NCI-H1694 treated with DMSO at 0.1 percent for 48 hours (cell line): ENCODE measurements at places on chromosomes 1 and 21.
A peak's percentile ranks its signal among the peaks of the same experiment; 100 is the strongest.

GRCh38 chr1:6260433-6260934 lies 414 bp downstream of the GPR153 start:
- DNase-seq = no peak

DNA sequence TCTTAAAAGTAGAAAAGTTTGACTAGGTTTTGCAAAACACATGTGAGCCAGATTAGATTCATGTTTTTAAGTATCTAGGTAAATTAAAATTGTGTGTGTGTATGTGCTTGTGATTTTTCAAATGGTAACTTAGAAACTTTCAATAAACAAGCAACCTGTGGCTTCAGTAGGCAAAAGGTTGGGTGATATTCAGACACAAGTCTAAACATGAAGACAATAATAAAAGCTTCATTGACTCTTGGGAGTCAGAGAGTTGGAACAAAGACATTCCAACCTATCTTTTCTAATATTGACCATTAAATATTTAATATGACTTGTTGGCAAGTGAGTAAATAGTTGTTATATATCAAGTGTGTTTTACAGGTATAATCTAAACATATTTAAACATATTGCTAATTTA lies 1049.6 kb upstream of the ADGRL4 start:
- no peak for DNase-seq

DNA sequence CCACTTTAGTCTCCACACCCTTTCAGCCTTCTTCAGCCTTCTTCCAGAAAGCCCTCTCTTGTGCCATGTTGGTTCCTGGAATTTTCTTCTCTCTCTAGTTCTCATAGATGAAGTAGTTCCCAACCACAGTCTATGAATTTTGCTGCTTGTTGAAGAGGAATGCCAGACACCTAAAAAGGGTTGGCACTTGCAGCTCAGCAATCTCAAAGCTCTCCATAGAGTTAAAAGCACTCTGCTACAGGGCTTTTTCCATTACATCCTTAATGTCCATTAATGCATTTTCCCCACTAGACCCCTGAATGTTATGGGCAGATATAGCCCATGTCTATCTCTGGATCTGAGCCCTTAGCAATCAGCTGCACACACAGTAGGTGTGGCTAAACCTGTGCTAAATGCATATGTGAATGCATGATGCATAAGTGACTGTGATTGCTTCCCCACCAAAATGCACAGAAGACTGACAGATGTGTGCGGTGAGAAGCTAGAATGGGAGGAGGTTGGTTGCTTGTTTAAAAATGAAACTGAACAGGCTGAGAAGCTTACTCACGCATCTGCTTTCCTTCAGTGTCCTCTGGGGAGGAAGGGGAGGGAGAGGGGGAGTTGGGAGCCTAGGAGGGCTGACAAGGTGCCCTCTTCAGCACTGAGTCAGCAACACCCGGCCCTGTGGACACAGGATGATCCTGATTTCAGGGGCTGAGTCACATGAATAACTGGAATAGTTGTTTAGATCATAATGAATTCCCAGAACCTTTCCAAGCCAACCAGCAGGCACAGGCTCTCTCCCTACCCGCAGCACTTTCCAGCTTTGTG lies 146.1 kb upstream of the FGGY start:
- peak; percentile 82 for DNase-seq

- DNase-seq = no peak
Observed at GRCh38 chr1:100443811-100444571, 91.7 kb downstream of the CDC14A start.
